WTC11 (cell line): ENCODE measurements at places on chromosomes 12 and 14. TPM values are rescaled to one million over a fixed set of nuclear protein-coding genes. Genes with fewer than 3 reads are reported as not detected.

FAM181A gene
- not detected in 3 replicates for total RNA-seq

MYRFL gene
- total RNA-seq = 1.2 to 2.1 TPM (median 1.3 TPM) in 3 replicates

GRCh38 chr12:58720421-58720820, 199.9 kb downstream of the LRIG3 start:
- no peaks in the 10 kb centered on the region for H3K36me3 ChIP-seq
- H3K4me3 ChIP-seq = no peak overlapping the region
- 0 out of 2 replicates have a peak, but pooled peaks cover 4% of the 10 kb centered on the region for H3K4me1 ChIP-seq
- H3K27me3 ChIP-seq = no peaks in the 10 kb centered on the region
- no peak for DNase-seq

RACGAP1 gene
- total RNA-seq = 76.6 to 87.7 TPM (median 77.3 TPM) in 3 replicates

- H3K27me3 ChIP-seq = peaks cover 74% of the 10 kb centered on the region
- H3K4me1 ChIP-seq = peaks cover 42% of the 10 kb centered on the region
- H3K36me3 ChIP-seq = no peaks in the 10 kb centered on the region
- H3K27ac ChIP-seq = no peak overlapping the region
- H3K4me3 ChIP-seq = no peak overlapping the region
- DNase-seq = no peak
Observed at GRCh38 chr12:54569995-54570528, 18.4 kb downstream of the PPP1R1A start.

- no peaks in the 10 kb centered on the region for H3K27me3 ChIP-seq
- DNase-seq = no peak
- H3K4me3 ChIP-seq = no peak overlapping the region
- H3K4me1 ChIP-seq = peaks cover 24% of the 10 kb centered on the region
Observed at GRCh38 chr12:42380733-42381132, 54.8 kb downstream of the PPHLN1 start.

GRCh38 chr14:34668111-34668510, 38.2 kb upstream of the SNX6 start:
- H3K36me3 ChIP-seq = no peaks in the 10 kb centered on the region
- peaks cover 2% of the 10 kb centered on the region; the same call in 1 of the 2 replicates for H3K4me1 ChIP-seq
- no peak overlapping the region for H3K27ac ChIP-seq
- no peaks in the 10 kb centered on the region for H3K27me3 ChIP-seq

DNA sequence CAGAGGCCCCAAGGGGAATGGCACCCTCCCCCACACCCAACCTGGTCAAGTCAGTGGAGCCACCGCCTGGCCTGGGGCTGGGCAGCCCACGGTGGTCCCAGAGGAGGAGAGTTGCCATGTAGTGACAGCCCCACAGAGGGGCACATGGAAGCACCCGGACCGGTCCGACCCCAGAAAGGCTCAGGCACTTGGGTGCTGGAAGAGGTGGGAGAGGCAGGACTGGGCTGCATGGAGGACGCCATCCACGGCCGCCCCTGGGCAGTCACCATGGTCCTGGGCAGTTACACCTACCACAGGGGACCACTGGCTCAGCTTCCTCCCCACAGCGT, 37.9 kb upstream of the TMEM179 start:
- peaks cover 11% of the 10 kb centered on the region for H3K36me3 ChIP-seq
- H3K4me3 ChIP-seq = no peak overlapping the region
- H3K27ac ChIP-seq = no peak overlapping the region
- peaks cover 4% of the 10 kb centered on the region for H3K27me3 ChIP-seq
- peaks cover 13% of the 10 kb centered on the region for H3K4me1 ChIP-seq

ACAD10 gene
- 29.1 to 37.5 TPM (median 37.1 TPM) in 3 replicates for total RNA-seq

DNA sequence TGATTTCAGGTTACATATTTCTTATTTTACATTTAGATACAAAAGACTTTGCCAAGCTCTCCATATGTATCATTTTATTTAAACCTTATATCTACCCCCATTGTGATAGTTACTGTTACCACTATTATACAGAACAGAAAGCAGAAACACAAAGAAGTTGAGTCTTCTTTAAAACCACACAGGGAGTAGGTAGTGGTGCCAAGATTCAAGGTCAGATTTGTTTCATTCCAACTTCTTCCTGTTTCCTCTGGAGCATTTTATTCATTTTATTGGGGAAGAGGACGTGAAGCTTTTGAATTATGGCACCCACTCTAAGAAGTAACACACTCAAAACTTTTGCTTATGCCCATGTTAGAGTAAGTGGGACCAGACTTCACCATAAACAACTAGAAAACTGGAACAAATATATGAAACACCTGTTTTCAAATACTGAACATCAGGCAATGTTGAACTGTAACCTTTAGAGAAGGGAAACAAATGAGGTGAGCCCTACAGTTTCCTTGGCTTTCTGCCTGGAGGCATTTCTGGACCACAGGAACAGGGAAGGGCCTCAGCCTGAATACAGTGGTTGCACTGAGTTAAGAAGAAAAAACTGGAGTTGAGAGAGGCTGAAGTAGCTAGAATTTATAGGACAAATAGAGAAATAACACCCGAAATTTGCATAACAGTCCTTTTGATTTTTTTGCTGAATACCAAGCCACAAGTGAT, 160.4 kb upstream of the SSTR1 start:
- H3K4me3 ChIP-seq = no peak overlapping the region
- H3K27ac ChIP-seq = no peak overlapping the region
- DNase-seq = no peak

PPP4R4 gene
- 8.1 to 9.6 TPM (median 8.2 TPM) in 3 replicates for total RNA-seq

DNA sequence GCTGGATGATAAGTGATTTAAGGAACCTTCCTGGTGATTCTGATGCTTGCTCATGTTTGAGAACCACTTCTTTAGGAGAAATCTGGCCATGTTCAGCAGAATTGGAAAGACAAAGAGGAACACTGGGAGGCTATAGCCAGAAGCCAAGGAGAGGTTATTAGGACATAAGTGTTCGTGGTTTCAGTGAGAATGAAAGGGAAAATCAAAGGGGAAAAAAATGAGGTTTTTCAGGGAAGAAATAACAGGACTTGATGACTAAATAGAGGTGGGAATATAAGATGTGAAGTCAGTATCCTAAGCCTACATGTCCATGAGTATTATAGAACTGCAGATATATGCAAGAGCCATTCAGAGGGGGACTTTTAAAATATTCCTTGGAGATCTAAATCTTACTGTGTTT, 95.6 kb downstream of the DAAM1 start:
- H3K4me1 ChIP-seq = peaks cover 25% of the 10 kb centered on the region
- no peak for DNase-seq
- no peak overlapping the region for H3K4me3 ChIP-seq
- H3K27me3 ChIP-seq = no peaks in the 10 kb centered on the region; the same call in 1 of the 2 replicates
- peaks cover 38% of the 10 kb centered on the region for H3K36me3 ChIP-seq
- H3K27ac ChIP-seq = no peak overlapping the region; the same call in 1 of the 2 replicates

CLEC2A gene
- total RNA-seq = 2.1 to 3.5 TPM (median 2.7 TPM) in 3 replicates

GPR84 gene
- 0.13 TPM in 1 of 3 replicates, not detected in the others for total RNA-seq

GRCh38 chr12:71159264-71159663, 1.5 kb upstream of the TSPAN8 start:
- no peak overlapping the region for H3K27ac ChIP-seq
- no peaks in the 10 kb centered on the region for H3K36me3 ChIP-seq
- H3K27me3 ChIP-seq = no peaks in the 10 kb centered on the region
- H3K4me1 ChIP-seq = peaks cover 12% of the 10 kb centered on the region
- H3K4me3 ChIP-seq = no peak overlapping the region
- DNase-seq = no peak

CD9 gene
- total RNA-seq = 241 to 260 TPM (median 251 TPM) in 3 replicates

DNA sequence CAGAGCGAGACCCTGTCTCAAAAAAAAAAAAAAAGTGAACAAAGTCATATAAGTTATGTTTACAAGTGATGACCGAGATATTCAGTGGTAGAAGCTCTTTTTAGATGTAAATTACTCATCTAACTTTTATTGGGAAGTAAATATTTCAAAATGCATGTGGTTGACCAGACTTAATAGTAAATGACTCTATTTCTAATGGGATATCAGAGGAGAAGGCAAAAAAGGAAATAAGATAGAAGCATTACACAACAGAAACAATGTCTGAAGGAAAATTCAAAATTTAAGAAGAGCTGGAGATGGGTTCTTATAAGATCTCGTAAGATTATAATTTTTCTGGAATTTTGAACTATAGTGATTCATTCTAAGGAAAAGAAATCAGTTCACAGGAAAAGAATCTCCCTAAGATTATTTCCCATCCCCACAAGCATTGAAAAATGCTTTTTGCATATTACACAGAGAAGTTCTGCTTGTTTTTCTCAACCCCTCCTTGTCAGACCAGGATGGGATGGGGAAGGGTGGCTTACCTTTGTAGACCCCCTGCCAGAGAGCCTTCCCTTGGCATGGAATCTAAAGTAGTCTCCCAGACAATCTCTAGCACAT, 63.1 kb upstream of the STK38L start:
- H3K27ac ChIP-seq = no peak overlapping the region
- H3K27me3 ChIP-seq = no peaks in the 10 kb centered on the region
- H3K4me1 ChIP-seq = no peaks in the 10 kb centered on the region

- H3K27me3 ChIP-seq = no peaks in the 10 kb centered on the region
- H3K4me3 ChIP-seq = no peak overlapping the region
- H3K27ac ChIP-seq = no peak overlapping the region
- DNase-seq = no peak
- H3K4me1 ChIP-seq = peaks cover 3% of the 10 kb centered on the region
- H3K36me3 ChIP-seq = no peaks in the 10 kb centered on the region
Observed at GRCh38 chr12:83110424-83110823, 423.7 kb downstream of the TMTC2 start.

OLR1 gene
- total RNA-seq = 0.09 to 0.21 TPM in 2 of 3 replicates, not detected in the other

PLEKHG7 gene
- total RNA-seq = not detected in 3 replicates
